ENCODE measurements at places on chromosomes 1 and 21. TPM values are rescaled to one million over a fixed set of nuclear protein-coding genes. Genes with fewer than 3 reads are reported as not detected.

The KHDRBS1 gene
- polyA plus RNA-seq = 220 TPM

The KCNE1 gene
- polyA plus RNA-seq = 2.4 TPM

The LCE1B gene
- not detected for polyA plus RNA-seq

The CCDC181 gene
- 3.4 TPM for polyA plus RNA-seq

The TPRG1L gene
- 33.2 TPM for polyA plus RNA-seq

The PFKFB2 gene
- 15.0 TPM for polyA plus RNA-seq

The AGMAT gene
- 0.55 TPM for polyA plus RNA-seq

The MCOLN3 gene
- 2.1 TPM for polyA plus RNA-seq

The ERG gene
- polyA plus RNA-seq = 36.7 TPM

The LEMD1 gene
- polyA plus RNA-seq = 4.0 TPM

The C1orf105 gene
- polyA plus RNA-seq = not detected

The GIPC2 gene
- 1.5 TPM for polyA plus RNA-seq

DNA sequence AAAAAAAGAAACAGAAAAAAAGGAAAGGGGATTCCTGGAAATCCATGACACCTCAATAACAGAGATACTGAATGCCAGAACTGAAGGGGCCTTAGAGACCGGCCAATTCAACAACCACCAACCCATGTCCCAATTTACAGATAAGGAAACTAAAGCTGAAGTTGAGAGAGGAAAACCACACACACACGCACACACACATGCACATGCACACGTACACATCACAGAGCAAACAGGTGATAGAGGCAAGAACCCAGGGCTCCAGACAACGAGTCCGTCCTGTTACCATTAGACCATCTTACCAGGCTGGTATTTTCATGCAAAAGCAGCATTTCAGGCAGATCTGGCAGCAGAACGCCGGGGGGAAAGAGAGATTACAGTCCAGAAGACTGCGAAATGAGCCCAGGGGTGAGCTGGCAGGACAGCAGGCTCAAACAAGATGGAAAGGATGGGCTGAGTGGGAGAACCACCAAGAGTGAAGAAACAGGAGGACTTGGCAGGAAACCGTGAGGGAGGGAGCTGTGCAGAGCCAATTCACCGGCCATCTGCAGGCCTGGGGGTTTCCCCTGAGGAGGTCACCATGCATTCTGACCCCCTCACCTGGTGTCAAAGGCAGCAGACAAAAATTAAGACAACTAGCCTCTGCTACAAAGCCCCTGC is 43.5 kb downstream of the PAFAH2 start:
- no peak for DNase-seq

DNA sequence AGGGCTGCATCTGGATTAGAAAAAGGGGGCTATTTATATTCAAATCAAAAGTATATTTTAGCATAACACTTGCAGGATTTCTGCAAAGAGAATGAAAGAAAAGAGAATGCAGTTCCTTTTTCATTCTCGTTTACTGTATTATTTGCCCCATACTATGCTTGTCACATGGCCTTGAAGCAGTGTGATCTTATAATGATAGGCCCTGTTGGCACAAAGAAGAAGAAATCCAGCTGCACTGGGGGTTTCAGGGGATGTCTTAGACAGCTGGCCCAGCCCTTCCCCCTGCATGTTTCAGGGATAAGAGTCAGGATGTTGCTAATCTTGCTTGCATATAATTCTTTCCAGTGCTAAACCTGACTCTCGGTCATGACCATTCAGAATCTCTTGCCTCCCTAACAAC is 369.5 kb downstream of the SEC16B start:
- no peak for DNase-seq

DNA sequence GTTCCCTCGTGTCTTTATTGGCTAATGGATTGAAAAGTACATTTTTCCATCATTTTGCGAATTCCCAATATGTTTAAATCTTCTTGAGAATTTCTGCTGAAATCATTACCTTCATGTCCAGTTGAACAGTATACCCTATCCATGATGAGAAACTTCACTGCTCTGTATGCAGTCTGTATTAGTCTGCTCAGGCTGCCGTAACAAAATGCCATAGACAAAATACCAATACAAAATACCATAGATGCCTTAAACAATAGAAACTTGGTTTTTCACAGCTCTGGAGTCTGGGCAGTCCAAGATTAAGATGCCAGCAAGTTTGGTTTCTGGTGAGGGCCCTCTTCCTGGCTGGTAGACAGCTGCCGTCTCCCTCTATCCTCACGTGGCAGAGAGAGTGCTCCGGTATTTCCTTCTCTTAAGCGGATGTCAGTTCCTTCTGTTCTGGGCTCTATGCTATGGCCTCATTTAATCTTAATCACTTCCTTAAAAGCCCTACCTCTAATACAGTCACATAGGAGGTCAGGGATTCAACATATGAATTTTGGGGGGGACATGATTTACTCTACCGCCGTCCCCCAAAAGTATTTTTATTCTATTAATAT is 27.0 kb downstream of the CXADR start:
- DNase-seq = no peak

GRCh38 chr1:201119206-201120197 is 7.3 kb upstream of the CACNA1S start:
- no peak for DNase-seq

DNA sequence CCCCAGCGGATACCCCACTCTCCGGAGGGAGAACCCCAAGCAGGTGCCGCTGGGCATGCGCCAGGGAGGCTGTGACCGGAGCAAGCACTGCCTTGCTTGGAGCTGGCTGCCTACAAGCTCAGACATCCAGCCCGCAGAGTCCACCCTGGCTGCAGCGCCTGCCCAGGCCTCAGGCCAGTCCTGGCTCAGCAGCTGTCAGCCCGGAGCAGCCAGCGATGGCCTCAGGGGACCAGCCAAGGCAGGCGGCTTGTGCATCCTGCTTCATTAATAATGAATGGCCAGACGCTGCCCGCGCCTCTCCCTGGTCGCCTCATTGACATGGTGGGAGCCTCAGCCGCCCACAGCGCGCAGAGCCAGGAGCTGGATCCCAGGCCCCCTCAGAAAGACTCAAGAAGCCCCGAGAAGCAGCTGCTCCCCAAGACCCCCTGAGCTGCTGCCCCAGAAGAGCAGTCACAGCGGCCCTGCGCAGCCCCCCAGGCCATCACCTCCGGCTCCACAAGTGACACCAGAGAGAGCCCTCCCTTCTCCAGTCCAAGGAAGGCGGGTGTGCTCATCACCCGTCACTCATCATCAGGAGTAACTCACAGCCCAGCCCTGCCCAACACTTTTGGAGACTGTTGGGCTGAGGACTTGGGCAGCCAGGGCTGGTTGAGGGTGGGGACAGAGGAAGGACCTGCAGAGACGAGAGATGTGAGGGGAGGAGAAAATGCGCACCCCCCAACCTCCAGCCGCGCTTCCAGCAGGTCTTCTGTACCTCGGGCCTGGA is 19.6 kb downstream of the KCNAB2 start:
- no peak for DNase-seq

DNA sequence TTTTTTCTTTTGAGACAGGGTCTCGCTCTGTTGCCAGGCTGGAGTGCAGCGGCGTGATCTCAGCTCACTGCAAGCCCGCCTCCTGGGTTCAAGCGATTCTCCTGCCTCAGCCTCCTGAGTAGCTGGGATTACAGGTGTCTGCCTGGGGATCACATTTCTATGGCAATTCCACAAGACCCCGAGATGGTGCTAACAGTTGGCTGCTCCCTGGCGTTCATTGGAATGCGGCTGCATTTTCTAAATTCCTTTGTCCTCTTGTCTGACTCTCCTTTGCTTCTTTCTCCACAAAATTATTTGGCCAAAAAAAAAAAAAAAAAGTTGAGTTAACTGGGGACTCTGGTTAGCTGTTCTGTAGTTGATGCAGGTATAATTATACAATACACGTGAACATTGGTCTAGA is 176.4 kb downstream of the ETS2 start:
- no peak for DNase-seq

GRCh38 chr21:35336534-35336933 is 287.4 kb upstream of the RUNX1 start:
- no peak for DNase-seq

DNA sequence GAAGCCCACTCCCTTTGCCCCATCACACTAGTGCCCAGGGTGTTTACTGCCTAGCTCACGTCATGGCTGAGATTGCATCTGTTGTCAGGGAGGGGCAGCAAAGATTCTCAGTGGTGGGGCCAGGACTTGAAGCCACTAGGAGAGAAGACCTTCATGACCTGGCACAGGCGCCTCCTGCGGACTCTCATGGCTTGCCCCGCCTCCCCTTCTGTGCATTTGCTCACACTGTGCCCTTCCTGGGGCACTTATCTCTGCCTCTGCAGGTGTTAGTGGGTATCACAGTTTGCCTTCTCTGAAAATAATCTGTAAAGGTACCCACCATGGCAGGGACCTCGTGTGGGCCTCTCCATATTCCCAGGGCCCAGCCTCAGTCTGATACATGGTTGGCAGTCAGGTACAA is 20.1 kb downstream of the PTPRU start:
- DNase-seq = no peak

DNA sequence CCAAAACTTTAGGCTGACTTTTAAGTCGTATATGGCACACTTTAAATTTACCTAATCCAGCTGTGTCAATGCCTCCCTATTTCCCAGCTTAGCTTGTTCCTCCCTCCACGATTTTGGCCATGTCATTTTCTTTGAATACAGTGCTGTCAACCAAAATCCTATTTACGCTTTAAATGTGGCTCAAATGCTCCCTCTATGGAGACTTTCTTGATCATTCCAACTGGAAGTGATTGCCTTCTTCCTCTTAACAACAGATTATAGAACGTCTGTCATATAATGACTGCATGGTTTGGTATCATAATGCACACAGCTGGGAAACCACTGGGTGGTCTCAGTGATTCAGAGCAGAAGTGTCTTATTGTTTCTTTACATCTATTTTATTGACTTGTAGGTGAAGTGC is 18.9 kb upstream of the BATF3 start:
- no peak for DNase-seq

DNA sequence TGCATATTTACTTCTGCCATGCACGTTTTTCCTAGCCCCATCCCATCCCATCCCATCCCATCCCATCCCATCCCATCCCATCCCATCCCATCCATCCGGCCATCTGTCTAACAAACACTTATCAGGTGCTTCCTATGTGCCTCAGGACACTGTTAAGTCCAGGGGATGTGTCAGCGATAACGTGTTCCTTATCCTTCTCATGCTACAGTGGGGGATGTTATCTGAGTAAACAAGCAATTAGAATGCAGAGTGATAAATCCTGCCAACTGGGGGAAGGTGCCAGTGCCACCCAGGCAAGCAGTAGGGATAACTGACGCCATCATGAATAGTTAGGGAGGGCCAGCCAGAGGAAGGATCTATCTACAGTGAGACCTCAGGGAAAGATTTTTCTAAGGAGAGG is 304.2 kb downstream of the CAMTA1 start:
- DNase-seq = no peak

GRCh38 chr1:30525971-30526651 is 197.3 kb downstream of the MATN1 start:
- DNase-seq = no peak

GRCh38 chr1:224679606-224680005 is 63.5 kb downstream of the CNIH3 start:
- no peak for DNase-seq

DNA sequence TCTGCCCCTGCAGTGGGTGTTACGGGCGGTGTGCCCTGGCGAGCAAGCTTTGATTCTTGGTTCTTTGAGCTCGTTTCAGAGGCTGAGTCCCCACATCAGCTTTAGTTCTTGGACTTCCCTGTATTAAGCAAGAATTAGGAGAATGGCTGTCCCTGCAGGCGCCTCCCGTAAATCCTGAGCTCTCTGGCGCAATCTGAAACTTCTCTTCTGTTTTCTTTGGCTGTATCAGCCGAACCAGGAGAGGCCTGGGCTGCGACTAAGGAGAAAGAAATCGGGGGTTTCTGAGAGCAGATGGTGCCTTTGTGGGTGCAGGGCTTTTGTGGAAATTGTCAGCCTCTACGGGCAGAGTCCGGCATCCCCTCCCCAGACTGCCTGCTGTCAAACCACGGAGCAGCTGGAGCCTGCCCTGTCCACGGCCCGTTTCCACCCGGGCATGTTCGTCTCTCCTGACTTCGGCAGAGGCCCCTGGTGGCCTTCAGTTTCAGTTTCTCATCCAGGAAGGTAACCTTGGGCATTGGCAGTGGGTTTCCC is 17.9 kb downstream of the CSTB start:
- no peak for DNase-seq
